Upper lobe of right lung (tissue), 1 donor: ENCODE measurements at places on chromosomes 7 and 10. TPM values are rescaled to one million over a fixed set of nuclear protein-coding genes. Genes with fewer than 3 reads are reported as not detected.

The ANAPC16 gene
- 118 TPM for total RNA-seq

The AZGP1 gene
- 87.7 TPM for total RNA-seq

The PRSS37 gene
- total RNA-seq: not detected

The DNAJB6 gene
- total RNA-seq: 95.8 TPM

The MAP3K8 gene
- total RNA-seq: 33.7 TPM

The ANK3 gene
- 91.1 TPM for total RNA-seq

The VPS37D gene
- total RNA-seq: 1.4 TPM

The LIPN gene
- total RNA-seq: 1.0 TPM

The SYT15 gene
- total RNA-seq: 45.4 TPM

The FGL2 gene
- 32.1 TPM for total RNA-seq

The RAB11FIP2 gene
- 27.6 TPM for total RNA-seq

The FBXW4 gene
- total RNA-seq: 94.3 TPM

The ZNF365 gene
- total RNA-seq: 1.3 TPM

The HUS1 gene
- total RNA-seq: 34.5 TPM

The GPRIN2 gene
- 56.2 TPM for total RNA-seq

The GBX1 gene
- total RNA-seq: not detected

The PAPOLB gene
- 0.38 TPM for total RNA-seq

The NMT2 gene
- total RNA-seq: 12.4 TPM

The INSIG1 gene
- 90.7 TPM for total RNA-seq

The CLRN3 gene
- total RNA-seq: not detected

The SPDYE17 gene
- total RNA-seq: not detected

The PLEKHS1 gene
- not detected for total RNA-seq

The FGFR2 gene
- 58.7 TPM for total RNA-seq
